ENCODE measurements at places on chromosomes 7 and 10.

- DNase-seq = no peak
These were observed 17.4 kb downstream of the HBP1 start for GRCh38 chr7:107186240-107186639.

GRCh38 chr10:114783686-114784085 is 37.9 kb upstream of the FHIP2A start:
- DNase-seq = no peak

- peak; percentile 7 for DNase-seq
These were observed 229.2 kb downstream of the WDR11 start for GRCh38 chr10:121080281-121080891.

GRCh38 chr7:12518920-12519681 is 51.4 kb upstream of the SCIN start:
- peak; percentile 4 for DNase-seq

DNA sequence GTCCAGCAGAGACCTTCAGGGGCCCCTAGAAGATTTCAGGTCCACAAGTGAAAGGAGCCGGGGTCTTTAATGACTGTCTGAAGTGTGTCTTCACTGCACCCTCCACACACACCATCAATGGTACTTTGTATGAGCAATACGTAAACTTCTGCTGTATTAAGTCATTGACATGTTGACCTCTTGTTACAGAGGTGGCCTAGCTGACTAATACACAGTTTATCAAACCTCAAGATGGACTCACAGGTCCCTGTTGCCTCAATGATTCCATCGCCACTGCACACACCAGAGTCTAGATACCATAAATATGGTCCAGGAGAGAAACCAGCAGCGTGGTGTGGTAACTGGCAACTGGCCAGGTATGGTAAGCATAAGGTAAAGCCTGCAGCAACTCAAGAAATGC is 19.5 kb downstream of the KCNMA1 start:
- no peak for DNase-seq

DNA sequence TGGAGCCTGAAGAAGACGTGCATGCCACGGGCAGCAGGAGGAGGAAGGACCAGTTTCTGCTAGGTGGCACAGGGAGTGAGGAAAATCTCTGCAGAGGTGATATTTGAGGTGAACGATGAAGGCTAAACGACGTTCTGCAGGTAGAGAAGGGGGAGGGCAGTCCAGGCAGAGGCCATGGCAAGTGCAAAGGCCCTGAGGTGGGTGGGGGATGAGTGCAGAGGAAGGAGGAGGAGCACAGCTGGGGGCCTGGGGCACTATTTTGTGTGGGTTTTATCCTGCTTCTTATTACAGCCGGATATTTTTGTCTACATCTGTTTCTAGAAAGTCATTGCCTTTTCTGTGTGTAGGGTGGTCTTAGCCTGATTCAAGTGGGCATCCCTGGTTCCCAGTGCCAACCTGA is 57.6 kb downstream of the GOLGA7B start:
- DNase-seq = no peak

DNA sequence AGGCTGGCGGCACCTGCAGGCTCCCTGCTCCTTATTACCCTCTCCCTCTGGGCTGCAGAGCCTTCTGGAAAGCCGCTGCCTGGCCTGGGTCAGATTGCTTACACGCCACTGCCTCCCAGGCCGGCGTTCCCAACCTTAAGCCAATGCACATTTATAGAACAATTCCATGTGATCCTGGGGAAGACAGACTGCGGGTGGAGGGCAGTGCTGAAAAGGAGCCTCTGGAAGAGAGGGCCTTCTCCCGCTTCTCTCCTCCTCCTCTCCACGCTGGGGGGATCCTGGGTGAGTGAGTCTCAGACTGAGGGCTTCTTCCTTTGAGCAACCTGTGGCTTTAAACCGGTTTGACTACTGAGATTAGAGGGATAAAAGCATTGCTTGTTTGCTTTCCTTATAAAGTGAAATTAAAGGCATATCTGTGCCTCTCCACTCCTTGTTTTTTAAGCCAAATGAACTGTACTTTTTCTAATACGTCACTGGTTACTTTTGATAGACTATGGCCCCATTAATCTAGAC is 5.5 kb downstream of the TACC2 start:
- peak; percentile 58 for DNase-seq

DNA sequence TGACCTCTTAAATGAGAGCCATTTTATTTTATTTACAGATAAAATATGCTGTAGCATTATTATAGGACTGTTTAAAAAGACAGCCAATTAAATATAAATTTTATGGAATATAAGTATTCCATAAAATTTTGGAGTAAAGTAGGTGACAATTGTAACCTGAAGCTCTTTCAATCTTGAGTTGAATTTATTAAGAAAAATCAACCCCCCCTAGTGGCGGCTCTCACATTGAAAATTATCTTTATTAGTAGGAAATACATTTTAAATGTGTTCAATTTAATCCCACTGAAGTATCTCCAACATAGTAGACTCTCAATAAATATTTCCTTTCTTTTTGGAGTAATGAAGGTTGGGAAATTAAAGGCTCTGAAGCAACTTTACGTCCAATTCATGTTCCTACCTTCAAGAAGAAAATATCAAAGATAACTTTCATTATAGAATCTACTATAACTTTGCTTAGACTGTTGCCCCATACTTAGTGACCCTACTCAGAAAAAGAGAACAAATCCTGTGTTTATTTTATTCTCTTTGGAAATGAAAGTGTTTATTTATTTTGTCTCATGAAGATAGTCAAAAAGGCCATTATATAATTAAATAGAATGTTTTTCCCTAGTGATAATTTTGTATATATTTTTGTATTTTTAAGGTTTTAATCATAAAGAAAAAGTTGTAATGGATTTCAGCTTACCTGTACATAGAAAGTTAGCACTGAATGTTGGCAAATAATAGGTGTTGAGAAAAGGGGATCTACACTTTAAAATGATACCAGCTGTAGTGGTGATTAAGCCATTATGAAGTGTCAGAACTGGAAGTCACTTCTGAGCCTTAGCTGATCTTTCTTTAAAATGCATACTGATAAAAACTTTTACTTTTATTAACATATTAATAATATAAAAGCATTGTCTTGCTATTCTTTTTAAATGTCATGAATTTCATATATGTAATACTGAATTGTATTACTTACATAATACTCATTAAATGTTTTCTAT is 3.3 kb downstream of the AHR start:
- peak; percentile 52 for DNase-seq

GRCh38 chr10:3077940-3078630 is 10.7 kb downstream of the PFKP start:
- DNase-seq = peak; percentile 85

- DNase-seq = no peak
These were observed 783.2 kb upstream of the LRRN3 start for GRCh38 chr7:110307776-110308175.

- DNase-seq = no peak
These were observed 57.2 kb upstream of the BET1 start for GRCh38 chr7:94061326-94061725.

DNA sequence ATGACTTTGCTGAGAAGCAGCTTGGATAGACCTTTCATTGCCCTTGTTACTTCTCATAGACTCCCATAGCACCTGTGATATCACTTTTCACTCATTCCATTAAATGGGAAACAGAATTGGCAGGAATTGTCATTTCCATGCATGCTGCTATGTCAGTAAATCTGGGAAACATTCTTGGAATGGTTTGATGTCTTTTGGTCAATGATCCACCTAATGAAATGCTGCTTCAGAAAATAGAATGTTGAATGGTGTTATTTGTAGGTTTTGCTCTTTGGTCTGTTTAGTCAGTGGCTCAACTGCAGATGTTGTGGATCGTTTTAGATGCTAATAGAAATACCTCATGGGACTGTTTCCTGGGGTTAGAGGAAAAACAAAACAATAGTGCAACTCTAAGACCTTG is 127.8 kb downstream of the PLPP4 start:
- DNase-seq = no peak

DNA sequence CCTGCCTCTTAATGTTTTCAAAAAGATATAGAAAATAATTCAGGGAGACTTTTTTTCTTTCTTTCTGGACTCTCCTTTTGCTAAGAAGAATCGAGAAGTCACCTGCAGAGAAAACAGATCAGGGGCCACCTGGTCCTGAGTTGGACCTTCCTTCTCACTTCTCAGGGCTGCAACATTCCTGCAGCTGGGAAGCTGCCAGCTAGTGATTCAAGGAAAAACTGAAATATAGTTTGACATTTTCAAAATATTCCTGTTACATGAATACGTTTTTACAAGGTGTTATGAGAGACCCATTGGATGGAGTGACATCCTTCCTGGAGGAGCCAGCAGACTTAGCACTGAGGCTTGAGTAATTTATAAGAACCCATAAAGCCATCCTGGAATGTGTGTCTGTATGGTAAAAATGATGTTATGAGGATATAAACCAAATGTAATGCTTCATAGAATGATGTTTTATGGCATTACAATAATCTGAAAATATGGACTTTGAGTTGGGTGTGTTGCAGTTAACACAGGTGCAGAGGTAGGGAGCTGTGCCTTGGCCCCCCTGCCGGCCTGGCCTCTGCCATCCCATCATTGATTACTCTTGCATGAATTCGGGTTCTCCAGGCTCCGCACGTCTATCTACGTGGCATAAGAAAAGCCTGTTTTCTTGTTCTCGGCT is 149.7 kb downstream of the PAXIP1 start:
- DNase-seq = no peak

- DNase-seq = no peak
These were observed 15.1 kb upstream of the NEUROG3 start for GRCh38 chr10:69588358-69588757.

DNA sequence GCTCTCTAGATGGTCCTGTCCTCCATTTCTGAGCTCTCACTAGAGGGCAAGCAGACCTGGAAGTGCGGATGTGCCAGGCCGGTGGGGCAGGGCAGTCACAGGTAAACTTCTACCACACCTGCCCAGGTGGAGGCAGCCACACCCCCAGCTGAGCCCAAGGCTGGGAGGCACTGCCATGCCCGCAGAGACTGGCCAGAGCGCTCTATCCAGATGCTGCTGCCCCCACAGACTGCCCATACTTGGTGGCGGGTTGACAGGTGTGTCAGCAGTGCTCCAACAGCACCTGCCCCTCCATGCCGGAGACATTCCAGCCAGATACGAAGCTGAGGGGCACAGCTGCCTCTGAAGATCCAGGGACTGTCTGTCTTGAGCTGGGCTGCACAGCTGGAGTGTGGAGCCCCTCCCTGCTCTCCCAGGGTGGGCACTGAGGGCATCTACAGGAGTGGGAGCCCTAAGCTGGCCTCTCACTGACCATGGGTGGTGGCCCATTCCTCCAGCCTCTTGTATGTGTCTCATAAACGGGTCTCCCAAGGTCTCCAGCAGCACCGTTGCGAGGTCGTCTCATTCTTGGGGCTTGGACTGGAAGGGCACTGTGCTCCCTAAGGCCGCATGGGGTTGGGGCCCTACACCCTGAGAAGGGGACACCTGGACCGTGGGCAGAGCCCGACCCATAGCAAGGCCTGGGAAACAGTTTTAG is 38.2 kb upstream of the PPIF start:
- no peak for DNase-seq

DNA sequence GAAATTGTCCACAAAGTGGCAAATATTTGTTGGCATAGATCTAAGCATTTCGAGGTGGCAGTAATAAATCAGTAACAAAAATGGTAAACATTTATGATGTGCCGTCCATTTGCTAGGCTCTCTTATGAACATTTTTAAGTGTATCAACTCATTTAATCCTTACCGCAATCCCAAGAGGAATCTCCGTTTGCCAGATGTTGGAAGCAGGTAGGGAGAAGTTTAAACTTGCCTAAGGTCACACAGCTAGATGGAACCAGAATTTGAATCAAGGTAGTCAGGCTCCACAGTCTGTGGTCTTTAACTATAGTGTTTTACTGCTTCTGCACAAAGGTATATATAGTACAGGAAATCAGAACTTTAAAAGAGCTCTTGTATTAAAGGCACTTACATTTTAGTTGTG is 2.6 kb downstream of the MKLN1 start:
- no peak for DNase-seq

- no peak for DNase-seq
These were observed 50.4 kb downstream of the RGS10 start for GRCh38 chr10:119491966-119492757.

GRCh38 chr7:127927348-127927696 is 103.9 kb downstream of the LRRC4 start:
- no peak for DNase-seq

DNA sequence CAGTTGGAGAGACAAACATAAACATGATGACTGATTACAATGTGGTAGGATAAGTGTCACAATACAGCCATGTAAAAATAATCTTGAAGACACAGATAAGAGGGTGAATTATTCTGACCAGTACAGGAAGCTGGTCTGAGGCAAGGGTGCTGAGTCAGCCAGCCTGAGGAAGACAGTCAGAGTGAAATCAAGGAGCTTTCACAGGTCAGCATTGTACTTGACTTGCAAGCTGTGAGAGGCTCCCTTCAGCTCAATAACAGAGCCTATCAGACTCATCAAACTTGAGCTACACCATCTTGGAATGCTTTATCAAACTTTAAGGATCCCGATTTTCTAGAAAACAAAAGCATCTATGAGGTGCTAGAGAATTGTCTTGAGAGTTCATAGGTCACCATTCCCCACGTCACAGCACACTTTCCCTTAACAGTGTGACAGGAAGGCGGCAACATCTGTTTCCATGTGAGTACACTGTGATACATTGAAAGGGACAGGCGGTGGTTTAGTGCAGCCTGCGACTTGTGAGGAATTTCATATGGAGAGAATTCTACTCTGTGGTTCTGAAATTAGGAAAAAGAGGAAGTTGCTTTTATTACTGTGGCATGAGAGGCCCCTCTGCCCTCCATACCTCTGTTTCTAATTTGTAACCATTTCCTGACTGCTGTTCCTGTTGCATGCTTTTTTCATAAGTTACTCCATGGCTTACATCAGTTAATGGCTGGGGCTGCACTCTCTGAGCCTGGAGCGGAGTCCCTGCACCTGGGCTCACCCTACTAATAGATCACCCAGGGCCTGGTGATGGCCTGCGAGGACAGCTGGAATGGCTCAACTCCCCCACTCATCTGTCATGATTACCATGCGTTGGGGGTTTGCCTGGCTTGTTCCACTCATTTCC is 417.1 kb downstream of the SUGCT start:
- no peak for DNase-seq

DNA sequence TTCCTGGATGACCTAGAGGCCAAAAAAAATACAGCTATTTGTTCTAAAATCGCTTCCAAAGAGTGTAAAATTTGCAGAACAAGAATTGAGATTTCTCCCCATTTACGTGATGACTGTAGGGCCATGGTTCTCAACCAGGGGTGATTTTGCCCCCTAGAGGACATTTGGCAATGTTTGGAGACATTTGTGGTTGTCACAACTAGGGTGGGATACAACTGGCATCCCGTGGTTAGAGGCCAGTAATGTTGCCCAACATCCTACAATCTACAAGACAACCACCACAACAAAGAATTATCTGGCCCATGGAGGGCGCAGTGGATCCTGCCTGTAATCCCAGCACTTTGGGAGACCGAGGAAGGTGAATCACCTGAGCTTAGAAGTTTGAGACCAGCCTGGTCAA is 22.8 kb upstream of the MALSU1 start:
- DNase-seq = peak; percentile 11

DNA sequence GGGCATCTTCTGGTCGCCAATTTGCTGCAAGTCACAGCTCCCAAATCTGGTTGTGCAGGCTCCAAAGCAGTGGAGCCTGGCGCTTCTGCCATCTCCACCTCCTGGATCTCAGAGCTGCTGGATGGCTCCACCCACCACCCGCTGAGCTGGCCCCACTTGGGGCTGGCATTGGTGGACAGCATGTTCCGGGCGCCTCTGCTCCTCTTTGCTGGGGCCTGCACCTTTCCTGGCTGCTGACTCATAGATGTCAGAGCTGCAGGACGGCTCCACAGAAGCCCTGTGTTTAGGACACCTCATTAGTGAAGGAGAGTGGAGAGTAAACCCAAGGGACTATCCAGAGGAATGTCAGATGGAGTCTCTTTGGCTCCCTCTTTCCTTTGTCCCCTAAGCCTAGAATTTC is 27.4 kb downstream of the MAPK8 start:
- DNase-seq = no peak

- no peak for DNase-seq
These were observed 27.6 kb downstream of the SPAG6 start for GRCh38 chr10:22372917-22373316.
